ENCODE measurements at places on chromosomes 16 and 17. TPM values are rescaled to one million over a fixed set of nuclear protein-coding genes. Genes with fewer than 3 reads are reported as not detected.

The SRP68 gene
- total RNA-seq: 152 TPM

The BICDL2 gene
- total RNA-seq: 21.3 TPM

The DECR2 gene
- 17.1 TPM for total RNA-seq

The GLIS2 gene
- total RNA-seq: 18.2 TPM

The SPSB3 gene
- total RNA-seq: 31.6 TPM

The KCTD19 gene
- total RNA-seq: not detected

The TBX4 gene
- 0.27 TPM for total RNA-seq

The CBX8 gene
- 29.0 TPM for total RNA-seq

The AKAP1 gene
- total RNA-seq: 51.6 TPM

The GUCY2D gene
- total RNA-seq: 1.4 TPM

The AOC3 gene
- total RNA-seq: 5.9 TPM

The KRTAP4-6 gene
- total RNA-seq: not detected

The LYRM1 gene
- total RNA-seq: 26.7 TPM

The SOX9 gene
- total RNA-seq: 69.2 TPM

The MAPT gene
- 37.5 TPM for total RNA-seq

The CSF3 gene
- total RNA-seq: not detected

The CLEC19A gene
- not detected for total RNA-seq

The ACAP1 gene
- 8.8 TPM for total RNA-seq

The ITGAD gene
- 0.12 TPM for total RNA-seq

The TBKBP1 gene
- total RNA-seq: 12.4 TPM

The SLC35G6 gene
- not detected for total RNA-seq
